CD4-positive, alpha-beta T cell treated with Interleukin-17A for 4 hours (primary cell): ENCODE measurements at places on chromosomes 16 and 17.

- DNase-seq: no peak
Measured at GRCh38 chr16:17235147-17235815, 235.5 kb downstream of the XYLT1 start.

- no peak for DNase-seq
Measured at GRCh38 chr17:56912105-56912999, 1.5 kb downstream of the TRIM25 start.

- DNase-seq: no peak
Measured at GRCh38 chr16:29708917-29709600, 30.1 kb downstream of the QPRT start.

GRCh38 chr17:39700148-39700987, 504 bp downstream of the ERBB2 start:
- DNase-seq: no peak

- DNase-seq: no peak
Measured at GRCh38 chr17:51463353-51463752, 203.0 kb downstream of the UTP18 start.

DNA sequence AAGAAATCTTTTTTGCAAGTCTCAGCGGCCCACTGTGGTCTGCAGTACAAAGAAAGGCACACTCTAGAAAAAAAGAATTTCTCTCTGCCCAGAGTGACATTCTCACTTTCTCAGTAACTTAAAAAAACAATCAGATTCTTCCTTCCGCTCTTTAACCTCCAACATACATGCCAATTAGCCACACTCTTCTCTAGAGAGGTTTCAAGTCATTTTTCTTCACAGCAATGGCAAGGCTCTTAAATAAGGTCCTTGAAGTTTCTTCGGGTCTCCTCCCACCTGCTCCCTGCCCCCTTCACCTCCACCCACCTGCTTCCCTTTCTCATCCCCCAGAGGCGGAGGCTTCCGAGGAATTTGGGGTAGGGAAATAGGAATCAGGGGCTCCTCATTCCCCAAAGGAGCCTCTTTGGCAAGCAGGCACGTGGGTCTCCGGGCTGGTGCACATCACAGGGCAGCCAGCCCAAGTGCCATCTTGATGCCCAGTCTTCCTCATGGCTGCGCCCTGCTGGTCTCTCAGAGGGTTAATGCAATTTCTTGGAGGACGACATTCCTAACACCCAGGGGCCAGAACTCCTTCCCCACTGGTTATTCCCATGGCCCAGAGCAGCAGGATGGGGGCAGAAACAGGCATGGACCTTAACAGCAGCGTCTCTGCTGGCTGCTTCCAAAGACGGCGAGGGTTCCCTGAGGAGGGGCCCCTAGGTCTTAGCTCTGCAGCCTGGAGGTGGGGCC, 855 bp upstream of the MEOX1 start:
- no peak for DNase-seq
